ENCODE measurements at places on chromosomes 1 and 21.

DNA sequence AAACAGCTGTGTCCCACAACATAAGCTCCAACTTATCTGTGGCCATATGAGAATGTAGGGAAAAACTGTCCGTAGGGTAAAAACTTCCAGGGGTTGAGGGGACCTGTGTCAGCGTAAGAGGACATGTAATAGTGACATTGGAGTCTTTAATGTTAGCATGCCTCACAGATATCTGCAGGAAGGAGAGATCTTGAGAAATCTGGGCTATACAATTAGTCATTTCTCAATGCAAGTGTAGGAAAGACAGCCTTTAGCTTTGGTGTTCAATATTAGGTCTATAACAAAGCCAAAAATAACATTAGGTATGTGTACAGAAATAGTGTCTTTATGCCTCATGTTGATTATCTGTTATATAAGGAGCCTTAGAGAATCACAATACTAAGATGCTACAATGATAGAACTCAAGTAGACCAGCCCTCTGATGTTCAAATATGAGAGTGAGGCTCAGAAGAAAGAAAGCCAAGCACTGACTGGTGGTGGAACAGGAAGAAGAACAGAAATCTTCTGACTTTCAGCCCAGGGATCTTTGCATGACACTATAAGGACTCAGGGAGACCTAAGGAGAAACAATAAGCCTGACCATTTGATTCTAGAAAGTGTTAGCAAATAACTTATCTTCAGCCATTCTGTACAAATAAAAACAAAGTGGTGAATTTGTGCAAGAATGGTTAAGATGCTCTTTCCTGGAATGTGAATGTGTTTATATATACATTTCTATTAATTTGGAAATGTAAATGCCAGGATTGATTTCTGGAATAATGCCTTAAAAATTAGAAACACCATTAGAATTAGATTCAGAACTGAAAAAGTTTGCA is 152.6 kb downstream of the ZC3H11B start:
- DNase-seq: no peak

GRCh38 chr1:109728870-109729269 is 12.0 kb downstream of the GSTM3 start:
- no peak for DNase-seq

- no peak for DNase-seq
Observed at GRCh38 chr1:66628926-66629325, 95.0 kb downstream of the SGIP1 start.

GRCh38 chr1:27136236-27136551 is 18.7 kb downstream of the SLC9A1 start:
- no peak for DNase-seq

DNA sequence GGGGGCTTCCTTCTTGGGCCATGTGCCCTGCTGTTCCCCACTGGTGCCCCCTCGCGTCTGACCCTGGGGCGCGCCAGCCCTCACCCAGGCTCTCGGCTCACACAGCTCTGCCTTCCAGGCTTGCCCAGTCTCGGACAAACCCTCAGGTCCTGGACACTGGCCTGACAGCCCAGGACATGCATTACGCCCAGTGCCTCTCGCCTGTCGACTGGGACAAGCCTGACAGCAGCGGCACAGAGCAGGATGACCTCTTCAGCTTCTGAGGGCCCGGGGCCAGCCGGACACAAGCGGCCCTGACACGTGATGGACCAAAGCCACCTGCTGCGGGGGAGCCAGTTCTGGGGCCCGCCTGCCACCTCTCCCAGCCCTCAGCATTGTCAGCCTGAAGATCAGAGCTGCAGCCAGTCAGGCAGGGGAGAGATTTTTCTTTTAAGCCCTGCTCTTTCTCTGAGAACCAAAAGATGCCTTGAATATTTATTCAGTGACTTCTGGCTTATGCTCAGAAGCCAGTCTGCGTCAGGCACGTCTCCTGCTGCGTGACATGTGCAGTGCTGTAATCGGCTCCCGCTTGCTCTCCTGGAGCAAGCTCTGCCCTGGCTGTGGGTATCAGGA is 23.4 kb downstream of the LDLRAP1 start:
- no peak for DNase-seq

GRCh38 chr1:59928996-59929395 is 2.4 kb upstream of the CYP2J2 start:
- no peak for DNase-seq

GRCh38 chr21:23986987-23987386 is 1620.3 kb downstream of the MRPL39 start:
- DNase-seq: no peak

DNA sequence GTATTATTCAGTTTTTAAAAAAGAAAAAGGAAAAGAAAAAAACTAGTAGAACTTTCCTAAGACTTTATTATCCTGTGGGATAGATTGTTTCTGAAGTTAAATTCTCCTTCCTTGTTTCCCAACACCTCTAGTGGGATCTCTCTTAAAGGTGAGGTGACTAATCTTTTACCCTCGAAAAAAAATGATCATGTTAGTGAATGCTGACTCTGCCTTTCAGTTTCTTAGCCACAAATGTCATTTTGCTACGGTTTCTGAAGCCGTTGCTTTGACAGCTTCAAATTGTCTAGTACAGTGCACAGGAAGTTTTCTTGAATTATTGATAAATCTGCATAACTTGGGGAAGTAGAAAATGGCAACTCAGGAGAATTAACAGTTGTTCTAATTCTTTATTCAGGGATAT is 13.0 kb upstream of the NEK7 start:
- no peak for DNase-seq

- DNase-seq: no peak
Observed at GRCh38 chr1:1915911-1916840, 1.1 kb downstream of the CALML6 start.

DNA sequence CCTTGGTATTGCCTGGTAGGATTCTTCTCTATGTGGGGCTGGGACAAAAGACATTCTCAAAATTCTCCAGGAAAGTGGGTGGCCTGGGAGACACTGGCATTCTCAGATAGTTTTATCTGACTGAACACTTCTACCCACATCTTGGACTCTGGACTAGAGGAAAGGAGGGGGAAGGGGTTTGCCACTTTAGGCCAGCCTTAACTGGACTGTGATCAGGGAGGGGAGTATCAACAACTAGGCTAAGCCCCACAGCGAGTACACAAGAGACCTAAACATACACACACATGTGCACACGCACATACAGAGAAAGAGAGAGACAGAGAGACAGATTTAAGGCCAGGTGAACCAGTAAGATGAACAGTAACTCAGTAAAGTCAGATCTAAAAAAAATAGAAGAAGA is 1.2 kb upstream of the SEMA6C start:
- no peak for DNase-seq

- no peak for DNase-seq
Observed at GRCh38 chr21:43921979-43922945, 57.2 kb downstream of the AGPAT3 start.

DNA sequence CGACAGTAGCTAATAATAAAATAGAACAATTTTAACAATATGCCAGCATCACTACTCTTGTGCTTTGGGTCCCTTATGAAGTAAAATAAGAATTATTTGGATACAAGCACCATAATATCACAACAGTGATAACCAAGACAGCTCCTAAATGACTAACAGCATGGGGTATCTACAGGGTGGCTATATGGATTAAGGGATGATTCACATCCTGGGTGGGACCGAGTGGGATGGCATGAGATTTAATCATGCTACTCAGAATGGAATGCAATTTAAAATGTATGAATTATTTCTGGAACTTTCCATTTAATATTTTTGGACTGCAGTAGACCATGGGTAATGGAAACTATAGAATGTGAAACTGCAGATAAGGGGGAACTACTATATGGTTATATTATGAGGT is 28.1 kb upstream of the B3GALNT2 start:
- DNase-seq: peak; percentile 70

DNA sequence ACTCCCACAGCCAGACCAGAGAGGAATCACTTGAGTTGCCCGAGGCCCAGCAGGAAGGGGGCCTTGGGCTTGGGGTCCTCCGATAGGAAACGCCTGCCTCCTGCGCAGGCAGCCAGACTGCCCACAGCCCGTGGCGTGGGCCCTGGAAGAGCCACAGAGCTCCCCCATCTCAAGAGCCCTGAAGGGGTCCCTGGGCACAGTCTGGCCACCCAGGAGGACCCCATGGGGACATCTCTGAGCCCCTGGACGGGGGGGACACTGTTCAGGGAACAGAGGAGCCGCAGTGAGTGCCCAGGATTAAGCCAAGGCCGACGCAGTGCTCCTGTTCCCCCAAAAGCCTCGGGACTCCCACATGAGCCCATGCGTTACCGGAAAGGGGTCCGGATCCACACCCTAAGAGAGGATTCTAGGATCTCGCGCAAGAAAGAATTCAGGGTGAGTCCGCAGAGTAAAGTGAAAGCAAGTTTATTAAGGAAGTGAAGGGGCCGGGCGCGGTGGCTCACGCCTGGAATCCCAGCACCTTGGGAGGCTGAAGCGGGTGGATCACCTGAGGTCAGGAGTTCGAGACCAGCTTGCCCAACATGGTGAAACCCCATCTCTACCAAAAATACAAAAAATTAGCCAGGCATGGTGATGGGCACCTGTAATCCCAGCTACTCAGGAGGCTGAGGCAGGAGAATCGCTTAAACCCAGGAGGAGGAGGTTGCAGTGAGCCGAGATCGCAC is 38.1 kb upstream of the LBR start:
- DNase-seq: no peak

- no peak for DNase-seq
Observed at GRCh38 chr1:31579374-31579773, 3.1 kb downstream of the TINAGL1 start.

GRCh38 chr1:40625076-40625475 is 40.4 kb downstream of the RIMS3 start:
- DNase-seq: no peak

DNA sequence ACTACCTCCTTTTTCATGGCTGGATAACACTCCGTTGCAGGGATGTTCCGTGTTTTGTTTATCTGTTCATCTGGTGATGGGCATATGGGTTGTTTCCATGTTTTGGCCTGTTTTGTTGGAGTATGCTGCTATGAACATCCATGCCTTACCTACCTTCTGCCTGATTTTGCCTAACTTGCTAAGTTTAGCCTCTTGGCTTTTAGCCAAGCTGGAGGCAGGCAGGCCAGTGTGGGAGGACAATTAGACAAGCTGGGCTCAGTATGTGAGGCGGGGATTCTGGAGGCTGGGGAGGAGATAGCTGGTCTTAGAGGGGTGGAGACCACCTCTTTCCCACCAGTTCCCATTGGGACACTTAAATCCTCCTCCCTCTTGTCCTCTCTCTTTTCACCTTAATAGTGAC is 98.4 kb upstream of the WNT4 start:
- no peak for DNase-seq

GRCh38 chr21:30434033-30434631 is 4.1 kb downstream of the KRTAP13-4 start:
- peak; percentile 10 for DNase-seq

DNA sequence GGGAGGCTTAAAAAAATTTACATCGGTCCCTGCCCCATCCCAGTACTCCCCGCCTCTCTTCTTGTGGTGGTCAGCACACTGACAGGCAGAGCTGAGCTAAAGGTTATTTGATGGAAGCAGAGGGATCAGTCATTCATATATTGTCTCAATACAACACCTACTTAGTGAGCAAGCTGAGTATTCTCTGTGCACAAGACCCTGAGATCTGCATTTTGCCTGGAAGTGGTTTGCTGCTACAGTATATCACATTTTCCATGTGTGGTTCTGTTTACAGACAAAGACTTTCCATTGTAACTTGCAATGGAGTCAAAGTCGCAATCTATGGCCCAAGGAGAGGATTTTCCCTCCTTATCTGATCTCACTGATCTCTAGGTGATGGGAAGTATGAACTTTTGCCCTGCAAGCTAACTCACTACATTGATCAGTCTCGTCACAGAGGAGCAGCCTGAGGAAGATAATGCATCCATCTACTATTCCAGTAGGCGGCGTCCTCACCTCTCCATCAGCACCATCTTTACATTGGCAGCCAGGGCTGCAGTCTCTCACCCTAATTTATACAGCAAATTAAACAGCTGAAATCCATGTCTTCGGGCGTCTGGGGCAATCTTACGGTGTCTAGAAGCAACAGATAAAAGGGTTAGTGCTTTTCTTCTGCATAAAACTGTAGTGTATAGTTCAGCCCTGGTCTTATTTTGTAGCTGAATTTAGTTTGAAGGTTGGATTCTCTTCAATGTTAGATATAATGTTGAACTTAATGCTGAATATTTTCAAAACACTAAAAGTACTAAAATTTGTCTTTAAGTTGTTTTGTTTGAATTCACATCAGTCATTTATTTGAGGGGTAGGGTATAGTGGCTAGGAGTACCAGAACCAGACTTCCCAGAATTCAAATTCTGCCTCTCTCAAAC is 3.2 kb upstream of the TRAF5 start:
- peak; percentile 33 for DNase-seq

DNA sequence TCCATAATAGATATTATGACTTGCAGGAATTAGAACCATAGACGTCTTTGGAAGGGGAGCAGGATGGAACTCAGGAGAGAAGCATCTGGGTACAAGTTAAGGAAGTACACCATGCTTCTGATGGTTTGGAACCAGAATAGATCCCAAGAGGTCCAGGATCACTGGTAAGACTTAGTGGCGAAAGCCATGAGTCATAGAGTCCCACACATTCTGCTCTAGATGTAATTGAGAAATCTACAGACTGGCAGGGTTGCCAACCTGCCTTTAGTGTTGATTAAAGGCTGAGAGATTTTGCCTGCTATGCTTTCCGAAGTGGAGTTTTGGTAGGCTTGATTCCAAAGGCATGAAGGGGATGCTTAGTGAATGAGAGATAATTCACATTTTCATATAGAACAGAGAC is 57.1 kb upstream of the C1orf87 start:
- DNase-seq: no peak

- DNase-seq: no peak
Observed at GRCh38 chr1:6987940-6988339, 202.7 kb downstream of the CAMTA1 start.

DNA sequence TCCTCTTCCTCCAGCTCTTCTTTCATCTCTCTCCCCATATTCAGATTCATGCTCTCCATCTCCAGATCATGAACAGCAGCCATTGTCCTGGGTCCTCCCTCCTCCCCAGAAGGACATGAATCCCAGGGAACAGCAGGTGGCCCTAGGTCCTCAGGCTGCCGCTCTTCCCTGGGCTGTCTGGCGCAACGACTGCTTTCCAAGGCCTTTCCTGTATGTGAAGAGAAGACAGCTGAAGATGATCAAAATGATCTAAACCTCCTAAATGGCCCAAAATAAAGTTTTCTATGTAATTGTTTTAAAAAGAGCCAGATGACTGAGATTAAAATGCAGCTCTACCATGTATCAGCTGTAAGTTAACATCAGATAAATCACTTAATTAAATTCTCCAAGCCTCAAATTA is 22.5 kb downstream of the RHBDL2 start:
- no peak for DNase-seq

DNA sequence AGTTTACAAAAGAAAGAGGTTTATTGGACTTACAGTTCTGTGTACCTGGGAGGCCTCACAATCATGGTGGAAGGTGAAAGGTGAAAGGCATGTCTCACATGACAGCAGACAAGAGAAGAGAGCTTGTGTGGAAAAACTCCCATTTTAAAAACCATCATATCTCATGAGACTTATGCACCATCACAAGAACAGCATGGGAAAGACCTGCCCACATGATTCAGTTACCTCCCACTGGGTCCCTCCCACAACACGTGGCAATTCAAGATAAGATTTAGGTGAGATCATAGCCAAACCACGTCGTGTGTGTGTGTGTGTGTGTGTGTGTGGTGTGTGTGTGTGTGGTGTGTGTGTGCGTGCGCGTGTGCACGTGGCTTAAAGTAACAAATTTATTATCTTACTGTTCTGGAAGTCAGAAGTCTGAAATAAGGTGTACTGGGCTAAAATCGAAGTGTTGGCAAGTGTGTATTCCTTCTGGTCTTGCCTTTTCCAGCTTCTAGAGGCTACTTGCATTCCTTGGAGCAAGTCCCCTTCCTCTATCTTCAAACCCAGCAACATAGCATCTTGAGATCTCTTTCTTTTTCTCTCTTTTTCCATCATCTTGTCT is 48.1 kb upstream of the MPC2 start:
- no peak for DNase-seq

Measured in HS-5 (cell line).